ENCODE measurements at places on chromosomes 11 and 22.

DNA sequence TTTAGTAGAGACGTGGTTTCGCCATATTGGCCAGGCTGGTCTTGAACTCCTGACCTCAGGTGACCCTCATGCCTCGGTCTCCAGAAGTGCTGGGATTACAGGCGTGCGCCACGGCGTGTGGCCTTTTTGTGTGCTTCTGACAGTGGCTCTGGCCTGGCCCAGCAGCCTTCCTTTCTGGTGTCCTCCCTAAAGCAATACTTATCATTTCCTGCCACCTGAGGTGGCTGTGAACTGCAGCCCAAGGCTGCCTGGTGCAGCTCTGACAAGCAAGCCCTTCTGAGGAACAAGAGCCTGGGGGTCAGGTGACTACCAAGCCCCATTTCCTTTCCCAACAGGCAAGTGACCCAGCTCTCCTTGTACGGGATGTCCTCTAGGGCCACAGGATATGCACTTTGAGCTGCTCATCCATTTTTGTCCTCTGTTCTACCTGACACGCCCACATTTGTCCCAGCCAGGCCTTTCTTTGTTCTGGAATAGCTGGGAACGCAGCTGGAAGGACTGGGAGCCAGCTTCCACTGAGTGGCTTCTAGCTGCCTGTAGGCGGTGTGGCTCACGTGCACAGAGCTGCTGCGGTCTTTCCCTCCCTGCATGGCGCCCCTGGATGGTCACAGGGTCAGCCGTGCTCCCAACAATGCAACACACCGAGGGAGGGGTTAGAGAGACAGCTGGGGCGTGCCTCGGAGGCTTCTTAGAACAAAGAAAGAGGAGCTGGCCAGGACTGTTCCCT lies 12.3 kb upstream of the BID start:
- H3K27me3 ChIP-seq: no peaks in the 10 kb centered on the region
- peaks cover 41% of the 10 kb centered on the region for H3K4me1 ChIP-seq
- peak overlapping the region; percentile 72 for H3K27ac ChIP-seq
- peak; percentile 41 for DNase-seq
- H3K36me3 ChIP-seq: no peaks in the 10 kb centered on the region
- H3K4me3 ChIP-seq: no peak overlapping the region

DNA sequence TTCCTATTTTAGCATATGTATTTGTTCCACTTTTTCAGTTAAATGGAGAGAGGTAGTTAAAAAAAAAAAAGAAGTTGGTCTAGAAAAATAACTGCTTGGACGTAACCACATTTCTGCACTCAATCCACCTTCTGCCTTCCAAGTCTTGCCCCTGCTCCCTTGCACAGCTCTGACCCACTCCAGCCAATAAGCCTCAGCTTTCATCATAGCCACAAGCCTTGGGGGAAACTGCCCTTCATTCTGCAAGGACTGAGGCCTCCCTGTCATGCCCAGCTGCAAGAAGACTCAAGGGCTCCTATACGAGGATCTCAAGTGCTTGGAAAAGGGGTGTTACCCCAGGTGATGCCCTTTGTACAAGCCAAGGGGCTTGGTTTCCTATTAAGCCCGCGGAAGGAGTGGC lies 36.0 kb upstream of the OAF start:
- no peaks in the 10 kb centered on the region for H3K36me3 ChIP-seq
- H3K27me3 ChIP-seq: peaks cover 52% of the 10 kb centered on the region
- H3K4me3 ChIP-seq: no peak overlapping the region
- H3K4me1 ChIP-seq: peaks cover 38% of the 10 kb centered on the region
- DNase-seq: no peak

- H3K27me3 ChIP-seq: no peaks in the 10 kb centered on the region
- peak overlapping the region; percentile 69 for H3K27ac ChIP-seq
- peak overlapping the region; percentile 100 for H3K4me3 ChIP-seq
- peak; percentile 14 for DNase-seq
- peaks cover 53% of the 10 kb centered on the region for H3K4me1 ChIP-seq
Observed at GRCh38 chr11:93743291-93743690, 1.8 kb downstream of the C11orf54 start.

- H3K36me3 ChIP-seq: peaks cover 6% of the 10 kb centered on the region
- DNase-seq: no peak
- H3K4me1 ChIP-seq: no peaks in the 10 kb centered on the region
- no peak overlapping the region for H3K4me3 ChIP-seq
- no peak overlapping the region for H3K27ac ChIP-seq
Observed at GRCh38 chr11:39683288-39683950, 1776.0 kb downstream of the LRRC4C start.

- no peak for DNase-seq
- H3K36me3 ChIP-seq: peaks cover 7% of the 10 kb centered on the region
- H3K27me3 ChIP-seq: no peaks in the 10 kb centered on the region
- no peak overlapping the region for H3K4me3 ChIP-seq
Observed at GRCh38 chr11:96050435-96051182, 126.7 kb upstream of the MTMR2 start.

GRCh38 chr22:32044913-32045312 lies 1.9 kb downstream of the SLC5A1 start:
- no peak overlapping the region for H3K27ac ChIP-seq
- H3K4me3 ChIP-seq: no peak overlapping the region
- H3K27me3 ChIP-seq: peaks cover 9% of the 10 kb centered on the region
- peaks cover under 1% of the 10 kb centered on the region for H3K4me1 ChIP-seq
- no peak for DNase-seq
- no peaks in the 10 kb centered on the region for H3K36me3 ChIP-seq

GRCh38 chr11:122044086-122044485 lies 71.9 kb downstream of the BLID start:
- DNase-seq: no peak
- H3K27me3 ChIP-seq: no peaks in the 10 kb centered on the region
- H3K4me1 ChIP-seq: no peaks in the 10 kb centered on the region
- no peak overlapping the region for H3K27ac ChIP-seq
- no peak overlapping the region for H3K4me3 ChIP-seq

GRCh38 chr11:12110714-12111548 lies 541 bp downstream of the MICAL2 start:
- peak overlapping the region; percentile 67 for H3K4me3 ChIP-seq
- peaks cover 91% of the 10 kb centered on the region for H3K27me3 ChIP-seq
- peaks cover 6% of the 10 kb centered on the region for H3K4me1 ChIP-seq
- no peak overlapping the region for H3K27ac ChIP-seq

GRCh38 chr11:64863391-64864060 lies 14.9 kb downstream of the EHD1 start:
- peaks cover 24% of the 10 kb centered on the region for H3K36me3 ChIP-seq
- H3K27me3 ChIP-seq: peaks cover 2% of the 10 kb centered on the region
- peak overlapping the region; percentile 80 for H3K27ac ChIP-seq
- H3K4me3 ChIP-seq: peak overlapping the region; percentile 28
- no peak for DNase-seq

- H3K4me3 ChIP-seq: no peak overlapping the region
- H3K36me3 ChIP-seq: peaks cover 32% of the 10 kb centered on the region
- H3K4me1 ChIP-seq: no peaks in the 10 kb centered on the region
- H3K27me3 ChIP-seq: no peaks in the 10 kb centered on the region
- peak overlapping the region; percentile 84 for H3K27ac ChIP-seq
Observed at GRCh38 chr22:21961886-21962654, 9.4 kb upstream of the PPM1F start.

DNA sequence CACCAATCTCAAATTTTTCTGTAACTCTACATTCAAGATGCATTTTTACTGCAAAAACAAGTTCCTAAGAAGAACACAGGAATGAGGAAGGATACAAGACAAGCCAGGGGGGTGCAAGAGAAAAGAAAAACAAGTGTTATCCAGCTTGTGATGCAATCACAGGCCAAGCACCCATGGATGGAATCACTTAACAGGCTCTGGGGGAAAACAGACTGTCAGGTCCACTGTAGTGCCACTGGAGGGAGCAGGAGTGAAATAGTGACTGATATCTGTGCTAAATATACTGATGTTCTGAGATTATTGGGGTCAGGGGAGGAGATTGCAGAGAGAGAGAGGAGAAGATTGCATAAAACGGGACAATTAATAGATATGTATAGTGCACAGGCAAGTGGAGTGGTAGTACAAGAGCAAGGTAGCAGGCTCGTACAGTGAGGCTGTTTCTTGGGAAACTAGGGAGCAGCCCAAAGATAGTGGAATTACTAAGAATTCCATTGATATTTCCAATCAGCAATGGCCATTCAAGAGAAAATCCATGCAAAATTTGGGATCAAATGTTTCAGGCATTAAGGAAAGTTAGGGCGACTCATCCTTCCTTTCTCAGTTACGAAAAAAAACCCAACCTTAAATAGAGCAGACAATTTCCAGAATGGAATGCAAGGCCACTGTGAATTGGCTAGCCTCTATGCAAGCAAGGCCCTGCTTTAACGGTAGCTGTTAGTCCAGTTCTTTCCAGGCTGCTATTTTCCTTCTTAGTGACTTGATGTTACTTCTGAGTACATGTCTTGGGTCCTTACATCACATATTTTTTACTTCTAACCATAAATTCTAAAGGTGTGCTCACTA lies 52.2 kb upstream of the CEP126 start:
- peaks cover 13% of the 10 kb centered on the region for H3K4me1 ChIP-seq
- DNase-seq: peak; percentile 6
- H3K4me3 ChIP-seq: no peak overlapping the region
- H3K27me3 ChIP-seq: peaks cover 3% of the 10 kb centered on the region
- peaks cover 11% of the 10 kb centered on the region for H3K36me3 ChIP-seq

DNA sequence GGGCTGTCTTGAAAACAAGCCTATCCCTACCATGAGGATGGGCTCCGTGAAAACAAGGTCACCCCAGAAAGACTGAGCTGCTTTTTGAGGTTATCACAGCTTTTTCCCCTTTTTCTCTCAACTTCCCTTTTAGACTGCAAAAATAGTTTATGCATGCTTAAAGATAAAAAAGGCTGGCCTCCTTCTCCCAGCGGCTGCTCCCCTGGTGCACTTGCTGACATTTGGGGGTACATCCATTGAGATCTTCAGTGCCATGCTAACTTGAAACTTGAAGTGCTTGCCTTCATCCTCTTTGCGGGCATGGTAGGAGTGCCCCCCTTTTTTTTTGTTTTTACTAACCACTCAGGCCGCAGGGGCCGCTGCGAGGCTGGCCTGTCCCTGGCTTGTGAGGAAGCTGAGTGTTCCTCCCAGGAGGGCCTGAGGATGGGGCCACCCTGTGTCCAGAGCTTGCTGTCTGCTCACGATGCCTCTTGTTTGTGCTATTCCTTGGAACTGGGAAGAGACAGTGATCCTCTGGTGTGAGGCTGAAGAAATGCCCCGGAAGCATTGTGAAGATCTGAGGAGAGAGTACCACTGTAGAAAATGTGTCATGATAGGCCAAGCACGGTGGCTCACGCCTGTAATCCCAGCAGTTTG lies 2.2 kb downstream of the TANGO2 start:
- no peak for DNase-seq
- H3K4me3 ChIP-seq: no peak overlapping the region
- no peak overlapping the region for H3K27ac ChIP-seq
- H3K27me3 ChIP-seq: peaks cover 36% of the 10 kb centered on the region

- H3K27ac ChIP-seq: no peak overlapping the region
- no peaks in the 10 kb centered on the region for H3K36me3 ChIP-seq
- H3K4me3 ChIP-seq: no peak overlapping the region
- peaks cover 2% of the 10 kb centered on the region for H3K27me3 ChIP-seq
Observed at GRCh38 chr11:12565406-12565805, 108.8 kb upstream of the TEAD1 start.

- peaks cover 20% of the 10 kb centered on the region for H3K27me3 ChIP-seq
- H3K4me1 ChIP-seq: peaks cover 23% of the 10 kb centered on the region
- no peak overlapping the region for H3K27ac ChIP-seq
- H3K36me3 ChIP-seq: no peaks in the 10 kb centered on the region
Observed at GRCh38 chr11:111447931-111448330, 64.3 kb downstream of the BTG4 start.

DNA sequence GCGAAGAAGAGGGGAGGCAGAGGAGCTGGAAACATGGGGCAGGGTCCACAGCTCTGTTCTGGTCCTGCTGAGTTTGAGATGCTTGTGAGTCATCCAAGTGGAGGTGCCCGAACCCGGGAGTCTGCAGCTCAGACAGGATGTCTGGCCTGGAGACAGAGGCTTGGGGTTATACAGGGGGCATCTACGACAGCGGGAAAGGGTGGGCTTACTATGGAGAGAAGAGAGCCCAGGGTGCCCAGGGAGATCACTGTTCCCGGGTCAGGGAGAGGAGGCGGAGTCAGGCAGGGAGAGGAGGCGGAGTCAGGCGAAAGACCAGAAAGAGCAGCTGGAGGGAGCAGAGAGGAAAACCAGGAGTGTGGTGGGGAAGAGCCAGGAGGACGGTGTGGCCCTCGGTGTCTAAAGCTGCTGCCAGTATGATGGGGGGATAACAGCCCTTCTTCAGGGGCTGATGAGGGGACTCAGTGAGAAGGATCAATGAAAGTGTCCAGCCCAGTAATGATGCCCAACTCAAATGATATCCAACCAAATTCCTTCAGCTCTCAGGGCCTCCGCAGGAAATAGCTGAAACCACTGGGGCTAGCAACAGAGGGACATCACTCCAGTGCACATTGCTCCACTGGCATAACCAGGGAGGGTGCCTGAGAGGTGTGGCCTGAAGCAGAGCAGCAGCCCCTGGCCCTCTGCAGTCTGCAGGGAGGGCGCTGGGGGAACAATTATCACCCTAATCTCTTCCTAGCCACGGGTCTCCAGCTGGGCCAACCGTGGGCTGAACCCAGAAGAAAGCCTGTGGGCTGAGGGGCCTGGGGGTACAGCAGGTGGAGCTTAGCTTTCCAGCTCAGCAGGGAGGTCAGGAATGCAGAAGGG lies 2.6 kb upstream of the LTBP3 start:
- DNase-seq: peak; percentile 64
- H3K4me3 ChIP-seq: peak overlapping the region; percentile 61
- peak overlapping the region; percentile 30 for H3K27ac ChIP-seq
- H3K36me3 ChIP-seq: no peaks in the 10 kb centered on the region

Data from nephron progenitor cell (in vitro differentiated cells).